ENCODE measurements at places on chromosomes 7 and 10.

DNA sequence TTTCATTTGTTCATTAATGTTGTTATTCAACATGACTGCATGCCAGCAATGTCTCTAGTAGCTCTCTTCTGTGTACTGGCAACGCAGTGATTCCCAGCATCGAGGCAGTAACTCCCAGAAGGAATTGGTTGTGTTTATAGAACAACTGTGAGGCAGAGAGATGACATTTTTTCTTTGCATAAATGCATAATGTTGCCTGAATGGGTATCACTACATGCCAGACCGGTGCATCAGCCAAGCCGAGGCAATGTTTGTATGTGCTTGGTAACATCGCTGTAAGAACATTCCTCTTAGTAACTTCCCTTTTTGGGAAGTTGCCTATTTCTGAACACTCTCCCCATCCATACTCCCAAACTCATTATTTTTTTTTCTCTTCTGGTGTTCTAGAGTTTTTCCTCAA lies 182.9 kb downstream of the HTR7 start:
- DNase-seq = peak; percentile 83

GRCh38 chr10:96439725-96440124 lies 74.0 kb downstream of the TLL2 start:
- no peak for DNase-seq

DNA sequence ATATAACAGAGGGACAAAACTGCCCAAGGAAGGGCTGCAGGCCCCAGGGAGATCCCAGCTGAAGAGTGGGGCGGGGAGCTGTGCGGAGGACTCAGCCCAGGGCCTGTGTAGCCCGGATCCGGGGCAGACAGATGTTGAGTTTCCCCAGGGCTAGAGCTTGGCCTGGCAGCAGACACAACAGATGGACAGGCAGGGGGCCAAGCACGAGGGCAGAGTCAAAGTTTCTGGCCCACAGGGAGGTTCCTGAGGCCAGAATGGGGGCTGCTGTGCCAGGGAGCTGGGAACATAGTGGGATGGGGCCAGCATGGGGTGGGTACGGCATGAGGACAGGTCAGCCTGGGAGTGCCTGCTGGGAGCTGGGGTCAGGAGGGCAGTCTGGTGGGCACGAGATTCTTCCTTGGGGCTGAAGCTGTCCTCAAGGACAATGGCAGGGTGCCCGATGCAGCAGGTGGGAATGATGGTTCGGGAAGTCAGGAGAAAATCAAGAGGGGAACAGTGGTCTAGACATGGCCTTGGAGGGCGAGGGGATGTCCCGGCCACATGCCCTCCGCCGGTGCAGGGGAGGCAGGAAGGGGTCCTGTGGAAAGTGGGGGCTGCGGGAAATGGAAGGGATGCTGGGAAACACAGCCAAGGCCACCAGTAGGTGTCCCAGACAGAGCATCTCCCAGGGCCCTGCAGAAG lies 519.1 kb upstream of the FOXK1 start:
- DNase-seq = no peak

GRCh38 chr10:126497672-126498071 lies 109.4 kb upstream of the ADAM12 start:
- DNase-seq = no peak

GRCh38 chr7:25180592-25180923 lies 47.7 kb downstream of the NPVF start:
- no peak for DNase-seq

GRCh38 chr7:69550991-69551390 lies 47.3 kb upstream of the AUTS2 start:
- no peak for DNase-seq

All from stromal cell of bone marrow (primary cell).